ENCODE measurements at places on chromosomes 11 and 22. TPM values are rescaled to one million over a fixed set of nuclear protein-coding genes. Genes with fewer than 3 reads are reported as not detected.

DNA sequence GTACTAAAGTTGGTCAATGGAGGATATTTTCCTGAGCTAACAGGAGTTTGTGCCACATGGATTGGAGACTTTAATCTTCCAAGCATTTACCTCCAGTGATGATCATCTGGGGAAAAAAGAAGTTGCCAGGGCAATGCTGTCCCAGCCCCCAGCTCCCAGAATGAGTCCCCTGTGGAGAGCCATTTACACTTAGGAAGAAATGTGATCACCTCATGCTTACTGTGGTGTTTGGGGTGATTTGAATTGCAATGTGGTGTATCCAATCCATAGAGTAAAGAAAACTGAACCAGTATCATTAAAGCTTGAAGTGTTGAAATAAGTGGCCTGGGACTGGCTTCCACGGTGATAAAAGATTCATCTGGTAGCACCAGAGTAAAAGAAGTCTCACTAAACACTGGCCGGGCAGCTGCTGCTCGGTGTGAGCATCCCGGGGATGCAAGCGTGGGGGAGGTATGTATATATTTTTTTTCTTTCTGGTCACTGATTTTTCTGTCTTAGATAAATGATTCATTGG, 117.2 kb upstream of the NTM start:
- H3K27ac ChIP-seq = no peak overlapping the region
- peaks cover 4% of the 10 kb centered on the region for H3K27me3 ChIP-seq
- H3K4me3 ChIP-seq = no peak overlapping the region
- no peaks in the 10 kb centered on the region for H3K4me1 ChIP-seq

GRCh38 chr11:121281698-121282097, 10.9 kb upstream of the SC5D start:
- no peak overlapping the region for H3K4me3 ChIP-seq
- no peaks in the 10 kb centered on the region for H3K36me3 ChIP-seq
- no peaks in the 10 kb centered on the region for H3K4me1 ChIP-seq
- H3K27me3 ChIP-seq = no peaks in the 10 kb centered on the region
- DNase-seq = no peak
- H3K27ac ChIP-seq = no peak overlapping the region

The CD82 gene
- 33.0 TPM for total RNA-seq

DNA sequence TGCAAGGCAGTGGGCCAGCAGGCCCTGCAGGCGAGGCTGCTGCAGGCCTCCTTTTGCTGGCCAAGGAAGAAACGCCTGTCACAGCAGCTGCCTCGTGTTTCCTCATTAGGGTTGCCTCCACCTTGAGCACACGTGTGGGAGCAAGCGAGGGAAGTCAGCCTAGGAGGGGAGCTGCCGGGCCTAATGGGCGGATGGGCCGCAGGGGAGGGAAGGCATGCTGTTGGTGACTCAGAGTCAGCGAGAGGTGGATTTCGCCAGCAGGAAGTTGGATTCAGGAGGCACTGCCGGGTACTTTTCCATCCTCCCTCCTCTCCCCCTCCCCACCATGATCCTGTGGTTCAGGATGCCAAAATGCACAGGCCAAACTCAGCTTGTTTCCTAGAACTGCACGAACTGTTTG, 498.7 kb downstream of the METTL15 start:
- no peaks in the 10 kb centered on the region for H3K4me1 ChIP-seq
- DNase-seq = no peak
- no peak overlapping the region for H3K4me3 ChIP-seq
- H3K36me3 ChIP-seq = no peaks in the 10 kb centered on the region
- no peaks in the 10 kb centered on the region for H3K27me3 ChIP-seq

DNA sequence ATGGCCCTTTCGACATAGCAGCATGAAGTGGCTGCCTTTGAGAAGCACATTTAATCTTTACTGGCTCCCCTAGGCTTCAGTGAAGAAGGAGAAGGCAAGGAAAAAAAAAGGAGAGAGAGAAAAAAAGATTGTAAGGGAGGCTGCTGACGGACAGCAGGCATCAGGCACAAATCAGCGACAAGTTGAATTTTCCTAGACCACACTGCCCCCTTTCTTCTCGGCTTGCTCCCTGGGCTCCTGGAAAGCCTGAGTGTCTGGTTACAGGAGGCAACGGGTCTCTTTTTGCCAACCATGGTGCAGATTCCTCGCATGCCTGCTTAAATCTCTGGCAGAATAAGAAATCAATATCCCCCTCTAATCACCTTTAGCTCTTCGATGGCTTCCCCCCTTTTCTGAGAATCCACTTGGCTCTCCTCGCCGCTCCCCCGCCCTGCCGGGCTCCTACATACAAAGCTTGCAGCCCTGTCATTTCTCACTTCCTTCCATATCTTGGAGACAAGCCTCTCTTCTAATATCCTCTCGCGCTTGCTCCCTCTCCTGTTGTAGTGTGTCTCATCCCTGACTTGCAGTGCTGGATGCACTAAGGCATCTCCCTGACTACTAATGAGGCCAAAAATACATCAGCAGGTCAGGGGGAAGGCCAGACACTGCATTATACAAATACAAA, 14.3 kb downstream of the BLID start:
- H3K36me3 ChIP-seq = no peaks in the 10 kb centered on the region
- H3K27me3 ChIP-seq = no peaks in the 10 kb centered on the region
- H3K27ac ChIP-seq = peak overlapping the region; percentile 92
- peak overlapping the region; percentile 60 for H3K4me3 ChIP-seq

- DNase-seq = peak; percentile 75
- no peaks in the 10 kb centered on the region for H3K36me3 ChIP-seq
- no peak overlapping the region for H3K4me3 ChIP-seq
- peaks cover 12% of the 10 kb centered on the region for H3K4me1 ChIP-seq
Measured at GRCh38 chr11:6362185-6362872, 27.9 kb upstream of the SMPD1 start.

All from heart right ventricle (tissue), 16 donors.